Left ventricle myocardium superior (tissue), 1 donor: ENCODE measurements at places on chromosomes 2 and 18. TPM values are rescaled to one million over a fixed set of nuclear protein-coding genes. Genes with fewer than 3 reads are reported as not detected.

TMEM163 gene
- total RNA-seq, result 0.40 TPM

VIL1 gene
- not detected for total RNA-seq

GRCh38 chr2:192026059-192026824, 168.5 kb downstream of the TMEFF2 start:
- no peak for DNase-seq

DNA sequence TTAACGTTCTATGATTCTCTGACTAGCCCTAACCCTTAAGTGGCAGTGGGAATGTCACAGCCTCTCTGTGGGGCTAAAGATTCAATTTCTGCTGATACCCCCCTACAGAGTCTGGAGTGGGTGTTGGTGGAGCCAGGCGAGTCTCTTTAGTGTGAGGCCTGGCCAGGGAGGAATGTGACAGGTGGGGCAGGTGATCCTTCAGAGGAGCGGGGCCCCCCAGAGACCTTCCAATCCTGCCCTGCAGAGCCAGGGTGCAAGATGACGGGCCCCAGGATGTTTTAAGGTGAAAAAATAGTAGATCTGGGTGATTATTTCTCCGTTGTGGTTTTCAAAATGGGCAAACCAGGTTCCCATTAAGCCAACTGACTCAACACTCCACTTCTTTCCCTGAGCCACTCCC, 28.2 kb upstream of the DNMT3A start:
- no peak for DNase-seq

DNA sequence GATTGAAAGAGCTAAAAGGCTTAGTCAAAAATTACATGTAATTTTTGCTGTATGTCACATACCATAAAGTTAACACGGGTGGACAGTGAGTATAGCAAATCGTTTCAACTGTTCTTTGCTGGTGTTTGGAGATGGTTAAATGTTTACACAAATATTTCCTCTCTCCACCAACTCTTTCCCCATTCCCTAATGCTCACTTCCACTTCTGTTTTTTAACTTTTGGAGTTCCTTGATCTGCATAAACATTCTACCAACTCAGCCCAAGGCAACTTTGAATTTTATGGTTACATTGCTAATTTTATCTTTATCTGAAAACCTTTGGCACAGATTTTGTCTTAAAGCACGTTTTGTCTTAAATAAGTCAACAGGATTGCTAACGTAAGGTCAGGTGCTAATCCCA, 1.9 kb upstream of the SPOPL start:
- no peak for DNase-seq

DNA sequence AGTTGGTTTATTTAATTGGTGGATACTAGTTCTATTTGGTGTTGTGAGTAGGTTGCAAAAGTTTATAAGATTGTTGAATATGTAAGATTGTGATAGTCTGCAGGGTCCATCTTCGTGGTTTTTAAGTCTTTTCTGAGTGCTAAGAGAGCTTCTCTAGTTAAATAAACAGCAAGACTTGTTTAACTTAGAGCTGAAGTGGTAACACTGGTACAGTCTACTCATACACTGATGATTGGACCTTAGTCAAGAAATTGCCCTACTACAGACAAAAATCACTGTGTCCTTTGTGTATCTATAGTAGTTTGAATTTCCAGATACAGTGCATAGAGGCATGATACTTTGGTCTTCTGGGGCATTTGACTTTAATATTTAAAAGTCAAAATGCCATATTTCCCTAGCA, 94.6 kb downstream of the PHLPP1 start:
- DNase-seq, result no peak

- DNase-seq, result no peak
Measured at GRCh38 chr18:35424356-35424755, 47.2 kb upstream of the ZNF396 start.
